ENCODE measurements at places on chromosomes 3 and 15.

- DNase-seq: no peak
Observed at GRCh38 chr3:36868614-36869436, 76.0 kb downstream of the TRANK1 start.

DNA sequence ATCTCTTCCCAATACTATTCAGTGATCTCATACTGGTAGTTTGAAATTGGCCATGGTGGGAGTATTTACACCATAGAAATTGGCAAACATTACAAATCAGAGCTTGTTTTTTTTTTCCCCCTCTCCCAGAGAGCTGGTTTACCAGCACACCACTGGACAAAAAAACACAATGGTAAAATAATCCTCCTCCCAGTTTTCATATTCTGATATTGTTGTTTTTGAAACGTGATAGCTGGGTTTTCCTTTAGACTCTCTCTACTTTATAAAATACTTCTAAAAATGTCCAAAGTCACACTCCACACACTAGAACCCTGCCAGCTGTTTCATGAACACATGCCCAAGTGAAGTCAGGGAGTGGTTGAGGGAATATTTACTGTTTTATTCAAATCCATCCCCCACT is 187.5 kb downstream of the DTWD1 start:
- DNase-seq: no peak

DNA sequence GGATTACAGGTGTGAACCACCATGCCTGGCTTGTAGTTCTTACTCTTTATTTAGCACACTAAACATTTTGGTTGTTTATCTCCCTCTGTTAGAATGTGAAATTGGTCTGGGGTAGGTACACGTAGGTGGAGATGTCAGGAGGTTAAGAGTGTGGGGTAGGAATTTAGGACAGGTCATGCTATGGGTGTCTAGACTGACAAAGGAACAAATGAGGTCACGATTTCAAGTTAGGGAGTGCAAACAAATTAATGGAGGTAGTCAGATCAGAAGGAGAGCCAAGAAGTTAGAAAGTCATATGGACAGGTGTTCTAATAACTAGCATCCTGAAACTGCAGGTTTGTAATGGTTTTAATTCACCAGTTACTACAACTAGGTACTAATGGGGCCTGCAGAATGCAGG is 19.8 kb downstream of the CDV3 start:
- DNase-seq: no peak

- no peak for DNase-seq
Observed at GRCh38 chr3:48244461-48244860, 3.6 kb downstream of the ZNF589 start.

GRCh38 chr15:35208353-35208752 is 123.3 kb upstream of the NANOGP8 start:
- no peak for DNase-seq

DNA sequence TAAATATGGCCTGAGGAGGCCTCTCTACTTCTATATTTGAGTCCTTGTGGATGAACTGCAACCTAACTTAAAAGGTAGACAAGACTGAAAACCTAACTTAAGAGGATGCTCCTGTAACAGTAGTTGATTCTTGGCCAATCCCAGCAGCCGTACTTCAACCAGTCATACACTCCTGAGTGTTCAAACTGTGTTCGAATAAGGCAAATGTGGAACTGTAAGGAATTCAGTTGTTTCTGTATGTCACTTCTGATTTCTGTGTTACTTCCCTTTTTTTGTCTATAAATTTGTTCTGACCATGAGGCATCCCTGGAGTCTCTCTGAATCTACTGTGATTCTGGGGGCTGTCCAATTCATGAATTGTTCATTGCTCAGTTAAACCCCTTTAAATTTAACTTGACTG is 20.5 kb downstream of the GALK2 start:
- no peak for DNase-seq

GRCh38 chr15:99197856-99198255 is 51.5 kb downstream of the TTC23 start:
- no peak for DNase-seq
